Stimulated activated CD8-positive, alpha-beta memory T cell treated with anti-CD3 and anti-CD28 coated beads, Interleukin-15, amount 100 ng/mL, for 48 hours (primary cell): ENCODE measurements at places on chromosomes 6 and 20.

DNA sequence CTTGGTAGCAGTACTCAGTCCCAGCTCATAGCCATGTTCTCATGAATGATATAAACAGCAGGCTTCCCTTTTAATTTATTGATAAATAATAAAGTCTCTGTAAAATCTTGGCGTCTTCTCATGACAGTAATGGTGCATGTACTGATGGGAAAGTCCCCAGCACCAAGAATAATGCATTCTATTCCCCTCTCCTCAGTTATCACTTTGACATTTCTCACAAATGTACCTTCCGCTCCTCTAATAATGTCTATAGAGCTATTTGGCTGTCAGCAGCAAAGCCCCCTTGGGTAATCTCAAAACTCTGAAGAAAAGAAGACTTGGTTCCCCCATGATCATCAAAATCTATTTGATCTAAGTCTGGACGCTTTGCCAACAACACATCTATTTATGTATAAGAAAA is 185.0 kb upstream of the SPTLC3 start:
- DNase-seq = no peak

GRCh38 chr6:136918706-136919105 is 3.4 kb upstream of the SLC35D3 start:
- no peak for DNase-seq

DNA sequence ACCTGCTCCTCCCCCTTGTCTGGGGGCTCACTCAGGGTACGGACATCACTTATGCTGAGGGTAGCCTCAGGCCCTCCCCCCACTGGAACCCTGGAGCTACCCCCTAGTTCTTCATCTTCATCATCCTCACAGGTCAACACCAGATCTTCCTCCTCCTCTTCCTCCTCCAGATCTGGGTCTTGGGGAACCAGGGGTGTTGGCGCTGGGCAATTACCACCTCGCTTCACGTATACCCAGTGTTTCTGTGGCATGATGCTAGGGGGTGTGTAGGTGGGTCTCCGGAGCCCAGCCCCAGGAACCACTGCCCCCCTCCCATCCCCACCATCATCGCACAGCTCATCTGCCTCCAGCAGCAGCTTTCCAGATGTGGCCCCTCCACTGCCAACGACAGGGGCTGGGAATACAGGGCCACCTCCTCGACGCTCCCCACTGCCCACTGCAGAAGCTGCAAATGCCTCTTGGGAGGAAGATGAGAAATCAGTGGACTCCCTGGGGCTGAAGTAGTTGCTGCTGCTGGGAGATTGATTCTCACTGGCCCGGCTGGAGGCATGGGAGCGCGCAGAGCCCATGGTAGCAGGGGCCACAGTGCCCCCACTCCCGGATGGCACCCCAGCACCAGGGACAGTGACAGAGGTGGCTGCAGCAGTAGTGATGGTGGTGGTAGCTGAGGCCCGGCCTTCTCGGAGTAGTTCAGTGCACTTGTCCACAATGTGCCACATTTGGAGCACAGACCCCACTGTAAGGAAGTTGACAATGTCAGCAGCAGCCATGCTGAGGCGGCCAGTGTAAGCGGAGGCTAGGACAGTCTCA is 1.5 kb downstream of the ZBTB22 start:
- no peak for DNase-seq

- no peak for DNase-seq
Observed at GRCh38 chr6:122072014-122072647, 327.3 kb upstream of the HSF2 start.

DNA sequence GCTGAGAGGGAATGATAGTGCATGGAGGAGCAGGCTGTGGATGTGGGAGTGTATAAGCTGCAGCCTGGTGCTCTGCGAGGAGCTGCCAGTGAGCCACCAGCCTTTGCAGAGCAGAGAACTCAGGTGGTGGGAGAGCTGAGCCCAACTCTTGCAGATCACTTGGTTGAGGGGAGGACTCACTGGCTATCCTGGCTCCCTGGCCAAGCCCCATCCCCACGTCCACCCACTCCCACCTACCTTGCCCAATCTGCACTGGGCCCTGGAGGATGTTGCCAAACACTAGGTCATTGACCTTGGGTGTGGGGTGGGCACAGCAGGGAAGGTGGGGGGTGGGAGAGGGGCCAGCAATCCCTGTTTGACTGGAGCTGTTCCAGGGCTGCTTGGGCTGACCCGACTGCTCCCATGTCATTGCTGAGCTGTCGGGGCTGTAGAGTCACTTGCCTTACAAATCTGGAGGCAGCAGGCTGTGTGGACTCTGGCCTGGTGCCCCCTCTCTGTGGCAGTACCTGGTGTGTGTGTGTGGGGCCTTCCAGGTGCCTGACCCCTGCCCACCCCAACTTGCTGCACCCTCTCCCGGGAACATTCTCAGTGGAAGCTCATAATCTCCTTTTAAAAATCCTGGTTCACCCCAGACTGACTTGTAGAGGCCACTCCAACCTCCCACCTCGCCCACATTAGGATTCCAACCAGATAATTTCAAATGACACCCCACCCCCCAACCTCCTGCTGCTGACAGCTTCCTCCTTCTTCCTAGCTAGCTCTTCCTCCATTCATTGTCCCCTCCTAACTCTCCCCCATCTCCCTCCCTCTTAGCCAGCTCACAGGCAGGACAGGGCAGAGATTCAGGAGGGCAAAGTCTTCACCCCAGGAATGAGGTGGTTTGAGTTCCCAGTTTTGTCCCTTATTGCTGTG is 162.3 kb downstream of the MRPL14 start:
- no peak for DNase-seq

DNA sequence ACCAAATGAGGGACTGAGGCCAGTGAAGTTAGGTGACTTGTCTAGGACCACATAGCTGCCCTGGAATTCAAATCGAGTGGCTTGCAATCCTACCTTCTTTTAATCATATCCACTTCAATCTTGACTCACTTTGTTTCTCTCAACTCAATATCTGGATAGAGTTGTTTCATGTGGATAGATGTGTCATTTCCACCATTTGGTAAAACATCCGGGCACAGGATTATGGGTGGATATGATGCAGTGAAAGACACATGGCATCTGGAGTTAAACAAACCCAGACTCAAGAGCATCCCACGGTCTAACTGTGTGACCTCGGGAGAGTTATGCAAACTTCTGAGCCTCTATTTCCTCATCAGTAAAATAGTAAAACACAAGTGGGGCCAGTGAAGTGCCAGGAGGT is 103.6 kb upstream of the CNKSR3 start:
- no peak for DNase-seq

DNA sequence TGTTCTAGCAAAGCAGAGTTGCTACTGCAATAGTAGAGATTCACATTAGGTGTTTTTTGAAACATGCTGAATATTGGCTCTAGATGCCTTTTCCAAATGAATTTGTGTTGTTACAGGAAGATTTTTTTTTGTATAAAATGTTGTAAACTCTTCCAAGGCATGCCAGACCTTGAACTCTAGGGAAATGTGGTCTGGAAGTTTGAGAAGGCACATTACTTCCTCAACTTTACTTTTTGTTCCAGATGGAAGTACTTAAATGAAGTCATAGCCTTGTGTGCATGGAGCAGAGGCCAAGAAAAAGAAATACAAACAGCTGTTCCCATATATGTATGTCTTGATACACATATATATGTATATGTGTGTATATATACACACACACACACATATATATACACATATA is 585.7 kb upstream of the MARCKS start:
- DNase-seq = no peak

- no peak for DNase-seq
Observed at GRCh38 chr20:4244700-4245485, 229.5 kb upstream of the RNF24 start.

DNA sequence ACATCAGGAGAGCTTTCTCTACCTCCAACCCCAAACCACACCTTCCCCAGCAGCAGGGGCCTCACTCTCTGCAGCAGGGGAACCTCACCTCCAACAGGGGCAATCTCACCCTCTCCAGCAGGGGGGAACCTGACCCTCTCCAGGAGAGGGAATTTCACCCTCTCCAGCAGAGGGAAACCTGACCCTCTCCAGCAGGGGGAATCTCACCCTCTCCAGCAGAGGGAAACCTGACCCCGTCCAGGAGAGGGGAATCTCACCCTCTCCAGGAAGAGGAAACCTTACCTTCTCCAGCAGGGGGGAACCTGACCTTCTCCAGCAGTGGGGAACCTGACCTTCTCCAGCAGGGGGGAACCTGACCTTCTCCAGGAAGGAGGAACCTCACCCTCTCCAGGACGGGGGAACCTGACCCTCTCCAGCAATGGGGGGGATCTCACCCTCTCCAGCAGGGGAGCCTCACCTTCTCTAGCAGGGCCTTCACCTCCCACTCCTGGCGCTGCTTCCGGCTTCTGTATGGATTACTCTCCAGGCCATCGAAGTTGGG is 3.1 kb downstream of the B3GALT4 start:
- DNase-seq = no peak
